DND-41 (cell line): ENCODE measurements at places on chromosomes 7 and 10.

- no peak for DNase-seq
These were observed 58.3 kb downstream of the MMRN2 start for GRCh38 chr10:86899132-86899531.

DNA sequence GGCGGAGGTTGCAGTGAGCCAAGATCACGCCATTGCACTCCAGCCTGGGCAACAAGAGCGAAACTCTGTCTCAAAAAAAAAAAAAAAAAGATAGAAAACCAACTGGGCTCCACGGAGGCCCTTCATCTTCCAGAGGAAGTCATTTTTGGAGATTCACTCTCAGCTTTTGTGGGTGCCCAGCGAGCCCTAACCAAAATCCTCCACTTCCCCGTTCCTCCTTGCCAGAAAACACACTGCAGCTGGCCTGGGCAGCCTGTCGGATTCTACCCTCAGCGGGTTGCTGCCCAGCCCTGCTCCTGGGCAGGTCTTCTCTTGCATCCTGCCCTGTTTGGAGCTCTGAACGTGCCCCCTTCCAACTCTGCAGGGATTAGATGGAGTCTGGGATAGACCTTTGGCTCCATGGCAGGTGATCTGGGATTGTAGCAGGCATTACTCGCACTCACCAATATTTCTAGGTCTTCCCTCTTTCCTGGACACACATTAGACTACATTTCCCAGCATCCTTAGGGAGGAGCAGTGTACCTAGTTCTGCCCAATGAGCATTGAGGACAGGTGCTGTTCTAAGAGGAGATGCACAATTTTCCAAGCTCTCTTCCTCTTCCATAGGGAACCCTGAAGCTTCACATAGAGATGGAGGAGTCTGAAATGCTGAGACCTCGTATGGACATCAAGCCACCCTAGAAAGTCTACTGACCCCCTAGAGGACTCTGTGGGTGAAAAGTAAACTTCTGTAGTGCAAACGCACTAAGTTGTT is 4.6 kb downstream of the GRID2IP start:
- DNase-seq, result no peak

GRCh38 chr10:71550628-71551027 is 153.9 kb downstream of the CDH23 start:
- no peak for DNase-seq

- no peak for DNase-seq
These were observed 812.2 kb downstream of the GRM8 start for GRCh38 chr7:126440542-126440941.

- DNase-seq, result no peak
These were observed 217.0 kb upstream of the PODXL start for GRCh38 chr7:131773413-131773812.

- DNase-seq, result peak; percentile 71
These were observed 4.0 kb upstream of the GIMAP8 start for GRCh38 chr7:150446288-150446938.

GRCh38 chr7:131843898-131844331 is 287.5 kb upstream of the PODXL start:
- no peak for DNase-seq

GRCh38 chr10:104640339-104641186 is 527 bp upstream of the SORCS3 start:
- no peak for DNase-seq

- no peak for DNase-seq
These were observed 324.1 kb upstream of the NPSR1 start for GRCh38 chr7:34333925-34334324.

DNA sequence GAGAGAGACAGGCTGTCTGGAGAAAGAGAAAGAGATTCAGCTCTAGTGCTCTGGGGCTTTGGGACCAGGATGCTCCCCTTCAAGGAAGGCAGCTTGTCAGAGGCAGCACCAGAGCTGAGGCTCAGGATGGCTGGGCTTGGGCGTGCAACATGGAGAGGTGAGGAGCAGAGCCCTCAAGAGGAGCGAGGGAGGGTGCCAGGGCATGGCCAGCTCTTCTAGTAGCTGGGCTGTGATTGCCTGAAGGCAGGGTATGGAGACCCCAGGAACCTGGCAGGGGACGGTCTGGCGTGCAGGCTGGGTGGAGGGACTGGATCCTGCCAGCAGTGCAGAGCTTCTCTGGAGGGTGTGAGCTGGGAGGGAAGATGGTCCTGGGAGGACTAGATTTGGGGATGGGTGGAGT is 40.2 kb downstream of the ANTXRL start:
- DNase-seq, result no peak

GRCh38 chr10:17026686-17027485 is 102.7 kb downstream of the CUBN start:
- no peak for DNase-seq

- no peak for DNase-seq
These were observed 467 bp downstream of the EXOSC1 start for GRCh38 chr10:97445357-97445721.

- no peak for DNase-seq
These were observed 411.8 kb downstream of the ARL4A start for GRCh38 chr7:13099154-13099795.

GRCh38 chr10:129601737-129602136 is 134.7 kb downstream of the MGMT start:
- DNase-seq, result no peak

DNA sequence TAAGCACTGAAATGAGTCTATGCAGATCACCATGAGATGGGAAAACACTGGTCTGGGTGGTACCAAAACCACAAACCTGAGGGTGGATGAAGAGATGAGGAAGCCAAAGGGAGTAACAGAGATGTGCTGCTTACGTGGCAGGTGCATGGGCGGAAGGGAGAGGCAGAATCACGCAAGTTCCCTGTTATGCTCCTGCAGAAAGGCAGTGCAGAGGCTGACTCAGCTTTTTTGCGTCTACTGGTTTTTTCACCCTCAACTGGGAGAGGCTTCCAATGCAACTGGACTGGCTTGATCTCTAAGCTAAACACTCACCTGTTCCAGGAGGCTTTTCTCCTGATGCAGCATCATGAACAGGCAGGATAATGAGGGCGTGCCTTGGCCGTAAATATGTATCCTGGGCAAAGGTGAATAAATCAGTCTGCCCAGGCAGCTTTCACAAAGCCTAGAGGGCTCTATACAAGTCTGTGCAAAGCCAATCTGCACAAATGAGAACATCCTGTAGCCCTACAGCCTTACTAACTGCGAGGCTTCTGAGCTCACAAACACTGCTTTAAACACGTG is 95.4 kb upstream of the AFAP1L2 start:
- no peak for DNase-seq

GRCh38 chr10:48550977-48551376 is 53.9 kb downstream of the ARHGAP22 start:
- DNase-seq, result peak; percentile 46

DNA sequence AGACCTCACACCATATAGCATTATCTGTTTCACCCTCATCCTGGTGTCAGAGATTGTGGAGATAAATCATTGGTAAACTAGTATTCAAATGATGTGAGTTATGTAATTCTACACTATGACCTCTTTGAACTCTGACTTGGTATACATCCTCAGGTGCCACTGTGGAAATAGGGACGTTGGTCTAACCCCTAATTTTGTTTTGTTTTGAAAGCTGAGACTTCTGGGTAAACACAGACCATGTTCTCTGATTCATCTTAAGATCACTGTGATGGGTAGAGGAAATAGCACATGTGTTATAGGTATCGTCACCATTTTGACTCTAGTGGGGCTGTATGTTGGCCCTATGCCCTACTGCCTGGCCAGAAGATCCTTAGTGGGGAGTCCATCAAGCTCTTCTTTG is 241.6 kb downstream of the CCDC7 start:
- no peak for DNase-seq

DNA sequence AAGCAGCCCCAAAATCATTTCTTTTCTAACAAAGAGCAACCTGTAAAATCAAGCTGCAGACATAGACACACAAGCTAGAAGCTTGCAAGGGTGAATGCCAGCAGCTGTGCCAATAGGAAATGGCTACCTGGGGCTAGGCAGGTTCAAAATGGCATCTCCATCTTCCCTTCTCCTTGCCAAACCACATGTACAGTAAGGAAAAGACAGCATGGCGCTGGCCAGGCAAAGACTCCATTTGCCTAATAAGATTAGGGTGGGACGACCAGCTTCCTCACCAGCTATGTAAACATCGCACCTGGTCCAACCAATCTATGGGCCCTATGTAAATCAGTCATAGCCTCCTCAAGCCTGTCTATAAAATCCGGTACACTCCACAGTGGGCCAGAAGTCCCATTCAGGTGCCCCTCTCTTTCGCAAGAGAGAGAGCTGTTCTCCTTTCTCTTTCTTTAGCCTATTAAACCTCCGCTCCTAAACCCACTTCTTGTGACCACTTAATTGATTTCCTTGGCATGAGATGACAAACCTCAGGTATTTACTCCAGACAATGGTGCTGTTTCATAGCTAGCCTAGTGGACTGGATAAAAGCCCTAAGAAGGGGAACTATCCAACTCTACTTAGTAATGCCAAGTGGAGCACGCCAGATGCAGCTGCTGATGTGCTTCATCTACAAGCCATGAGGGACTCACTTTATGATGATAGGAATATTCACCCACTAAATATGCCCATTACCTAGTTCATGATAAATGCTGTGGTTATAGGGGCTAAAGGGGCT is 44.1 kb downstream of the HTR7 start:
- DNase-seq, result no peak

DNA sequence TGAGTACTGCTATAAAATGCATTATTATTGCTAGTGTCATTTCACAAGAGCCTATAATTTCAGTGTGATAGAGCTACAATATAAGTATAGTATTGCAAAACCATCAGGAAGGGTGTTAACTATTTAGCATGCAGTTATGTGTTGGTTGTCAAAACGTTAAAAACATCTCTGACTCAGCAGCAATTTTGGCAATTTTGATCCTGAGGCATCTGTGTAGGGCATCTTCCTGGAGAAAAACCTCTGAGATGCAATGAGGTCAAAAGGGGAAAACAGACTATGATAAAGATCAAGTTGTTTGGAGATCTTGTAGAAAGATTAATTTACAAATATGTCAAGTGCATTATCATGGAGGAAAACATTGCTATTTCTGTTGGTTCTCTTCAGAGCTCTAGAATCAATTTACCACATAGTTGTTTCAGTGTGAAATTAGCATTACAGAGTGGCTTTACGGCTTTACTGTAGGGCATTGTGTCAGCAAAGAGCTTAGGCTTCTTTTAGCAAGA is 5.3 kb downstream of the CFTR start:
- DNase-seq, result peak; percentile 46

DNA sequence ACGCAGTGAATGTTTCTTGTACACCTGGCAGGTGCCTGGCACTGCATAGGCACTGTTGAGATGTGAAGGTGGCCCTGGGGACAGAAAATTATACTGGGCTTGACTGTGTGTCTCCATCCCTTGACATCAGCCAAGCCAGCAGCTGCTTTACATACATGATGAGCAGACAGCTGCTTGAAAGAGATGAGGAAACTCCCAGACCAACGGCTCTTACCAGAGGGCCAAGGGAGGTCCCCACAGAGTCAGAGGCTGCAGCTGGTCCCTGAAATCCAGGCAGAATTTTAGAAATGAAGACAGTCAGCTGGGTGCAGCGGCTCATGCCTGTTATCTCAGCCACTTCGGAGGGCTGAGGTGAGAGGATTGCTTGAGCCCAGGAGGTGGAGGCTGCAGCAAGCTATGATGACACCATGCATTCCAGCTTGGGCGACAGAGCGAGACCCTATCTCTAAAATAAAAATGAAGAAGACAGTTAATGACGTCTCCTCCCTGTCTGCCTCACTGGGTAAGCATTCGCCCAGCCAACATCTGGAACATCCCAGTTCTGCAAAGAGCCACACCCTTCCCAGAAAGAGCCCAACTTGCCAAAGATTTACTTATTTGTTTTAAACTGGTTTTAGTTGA is 17.6 kb downstream of the LIMK1 start:
- DNase-seq, result no peak

DNA sequence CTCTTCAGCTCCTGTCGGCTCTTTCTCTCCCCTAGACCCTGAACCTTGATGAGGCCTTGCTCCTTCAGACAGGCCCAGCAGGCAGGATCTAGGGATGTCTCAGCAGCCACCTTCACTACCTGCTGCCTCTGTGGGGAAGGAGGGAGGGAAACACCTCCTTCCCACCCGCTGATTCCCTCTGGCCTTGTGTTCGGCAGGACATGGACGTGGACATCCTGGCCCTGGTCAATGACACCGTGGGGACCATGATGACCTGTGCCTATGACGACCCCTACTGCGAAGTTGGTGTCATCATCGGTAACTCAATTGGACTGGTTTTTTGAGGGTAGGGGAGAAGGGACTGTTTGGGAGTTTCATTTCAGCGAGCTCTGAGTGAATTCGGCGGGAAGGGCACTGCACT is 20.3 kb downstream of the HKDC1 start:
- no peak for DNase-seq

DNA sequence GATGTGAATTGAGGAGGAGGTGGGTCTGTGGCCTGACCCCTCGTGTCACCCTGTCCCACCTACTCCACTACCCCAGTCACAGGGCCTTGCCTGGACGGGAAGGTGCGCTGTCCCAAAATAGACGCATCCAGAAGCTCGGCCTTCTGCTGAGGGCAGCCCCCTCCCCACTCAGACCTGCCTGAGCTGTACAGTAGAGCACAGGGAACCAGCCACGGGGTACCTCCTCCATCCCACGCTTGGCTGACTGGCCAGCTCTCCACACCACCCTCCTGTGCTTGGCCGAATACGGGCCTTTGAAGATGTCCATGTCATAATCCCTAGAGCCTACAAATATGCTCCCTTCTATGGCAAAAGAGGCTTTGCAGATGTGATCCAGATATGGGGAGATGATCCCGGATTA is 88.3 kb downstream of the CHST15 start:
- no peak for DNase-seq

GRCh38 chr10:12337453-12338372 is 11.6 kb upstream of the CAMK1D start:
- DNase-seq, result no peak

GRCh38 chr10:18658271-18659124 is 733 bp upstream of the ARL5B start:
- DNase-seq, result no peak

DNA sequence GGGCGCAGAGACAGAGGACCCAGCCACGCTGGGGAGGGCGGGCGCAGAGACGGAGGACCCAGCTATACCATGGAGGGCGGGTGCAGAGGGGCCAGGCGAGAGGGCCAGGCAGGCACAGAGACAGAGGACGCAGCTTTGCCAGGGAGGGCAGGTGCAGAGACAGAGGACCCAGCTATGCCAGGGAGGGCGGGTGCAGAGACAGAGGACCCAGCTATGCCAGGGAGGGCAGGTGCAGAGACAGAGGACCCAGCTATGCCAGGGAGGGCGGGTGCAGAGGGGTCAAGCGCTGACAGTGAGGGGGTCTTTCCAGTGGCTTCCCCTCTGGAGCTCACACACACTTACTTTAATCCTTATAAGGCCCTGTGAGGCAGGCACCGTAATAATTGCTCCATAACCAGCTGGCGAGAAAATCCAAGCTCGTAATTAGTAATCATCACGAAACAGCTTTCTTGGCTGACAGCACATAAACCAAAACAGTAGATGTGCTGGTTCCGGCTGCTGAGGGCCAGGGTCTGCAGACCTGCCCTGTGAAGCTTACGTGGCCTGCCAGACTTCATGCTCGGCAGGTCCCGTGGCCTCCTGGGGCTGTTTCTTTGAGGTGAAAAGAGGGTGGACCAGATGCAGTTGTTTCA is 137.2 kb downstream of the VIPR2 start:
- DNase-seq, result no peak
